ENCODE measurements at places on chromosomes 1 and 21. TPM values are rescaled to one million over a fixed set of nuclear protein-coding genes. Genes with fewer than 3 reads are reported as not detected.

DNA sequence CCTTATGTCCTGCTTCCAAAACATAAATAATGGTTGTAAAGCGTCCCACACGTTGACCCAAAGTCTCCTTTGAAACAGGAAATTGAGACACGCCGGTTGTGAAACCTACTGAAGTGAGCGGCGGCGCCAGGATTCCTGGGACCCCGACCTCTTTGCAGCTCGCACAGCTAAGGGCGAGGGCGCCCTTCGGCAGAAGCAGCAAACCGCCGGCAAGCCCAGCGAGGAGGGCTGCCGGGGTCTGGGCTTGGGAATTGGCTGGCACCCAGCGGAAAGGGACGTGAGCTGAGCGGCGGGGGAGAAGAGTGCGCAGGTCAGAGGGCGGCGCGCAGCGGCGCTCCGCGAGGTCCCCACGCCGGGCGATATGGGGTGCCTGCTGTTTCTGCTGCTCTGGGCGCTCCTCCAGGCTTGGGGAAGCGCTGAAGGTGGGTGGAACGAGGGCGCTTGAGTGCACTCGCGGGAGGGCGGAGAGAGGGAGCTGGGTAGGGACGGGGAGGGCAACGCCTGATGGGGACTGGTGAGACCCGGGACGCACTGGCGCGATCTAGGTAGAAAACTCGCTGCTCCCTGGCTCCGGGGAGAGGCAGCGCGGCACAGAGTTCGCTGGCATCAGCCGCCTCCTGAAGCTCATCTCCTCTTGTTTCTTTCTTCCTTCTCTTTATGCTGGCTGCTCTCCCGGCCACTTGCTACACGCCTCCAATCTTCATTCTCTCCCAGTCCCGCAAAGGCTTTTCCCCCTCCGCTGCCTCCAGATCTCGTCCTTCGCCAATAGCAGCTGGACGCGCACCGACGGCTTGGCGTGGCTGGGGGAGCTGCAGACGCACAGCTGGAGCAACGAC, at the start of gene CD1D:
TSS of gene CD1D (plus strand) at position 155 of the 836 bp plus-strand sequence. CDS start at position 362, 207 bp downstream.
- no peak for DNase-seq

GRCh38 chr1:179206812-179207211, 22.7 kb downstream of the ABL2 start:
- no peak for DNase-seq

DNA sequence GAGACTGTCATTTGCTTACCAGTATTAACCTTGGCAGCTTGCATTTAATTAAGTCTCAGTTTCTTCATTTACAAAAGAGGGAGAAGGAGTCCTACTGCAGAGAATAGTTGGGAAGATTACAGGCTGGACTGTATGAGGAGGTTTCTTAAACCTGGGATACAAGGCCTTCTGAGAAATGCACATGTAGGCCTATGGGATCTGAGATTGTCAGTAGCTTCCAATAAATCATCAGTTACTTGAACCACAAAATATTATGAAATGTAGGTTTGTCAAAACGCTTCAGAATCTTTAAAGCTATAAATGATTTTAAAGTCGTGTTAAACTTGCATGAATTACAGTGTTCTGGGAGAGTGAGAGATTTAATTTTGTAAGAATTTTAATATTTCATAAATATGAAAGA, 69.6 kb downstream of the NRIP1 start:
- no peak for DNase-seq

Gene PRPF38A
- total RNA-seq = 15.9 TPM

Gene SPRR1B
- not detected for total RNA-seq

Data from frontal cortex (tissue), 4 donors.